Activated naive CD8-positive, alpha-beta T cell treated with anti-CD3 and anti-CD28 coated beads, Interleukin-2, amount 50 U/mL, for 16 hours (primary cell): ENCODE measurements at places on chromosomes 12 and 14.

DNA sequence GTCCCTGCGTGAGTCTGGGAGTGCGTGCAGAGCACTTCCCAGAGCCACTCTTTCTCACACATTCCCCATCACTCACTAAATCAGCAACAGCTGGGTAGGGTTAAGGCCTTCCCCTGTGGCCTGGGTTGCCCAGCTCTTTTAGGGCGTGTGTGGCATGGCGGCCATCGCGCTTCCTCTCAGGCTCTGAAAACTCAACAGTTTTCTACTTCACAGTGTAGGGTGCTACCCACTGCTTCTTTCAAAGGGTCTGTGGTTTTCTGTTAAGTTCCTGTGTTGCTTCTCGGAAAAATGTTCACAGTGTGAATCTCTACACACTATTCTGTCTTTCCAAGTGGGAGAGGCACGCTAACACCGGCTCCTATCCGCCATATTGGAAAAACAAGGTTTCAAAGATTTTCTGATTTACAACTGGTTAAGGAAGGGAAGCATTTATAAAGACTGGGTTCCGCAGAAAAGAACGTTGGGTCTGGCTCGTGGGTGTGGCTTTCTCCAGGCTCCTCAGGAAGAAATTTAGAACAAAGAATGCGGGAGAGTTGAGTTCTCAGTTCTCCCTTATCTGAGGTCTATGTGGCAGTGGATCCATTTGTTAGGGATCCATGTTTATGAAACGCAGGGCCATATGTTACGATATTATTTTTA lies 34.9 kb upstream of the AEBP2 start:
- DNase-seq = no peak

GRCh38 chr12:120229487-120230325 lies 28.8 kb upstream of the RPLP0 start:
- no peak for DNase-seq

DNA sequence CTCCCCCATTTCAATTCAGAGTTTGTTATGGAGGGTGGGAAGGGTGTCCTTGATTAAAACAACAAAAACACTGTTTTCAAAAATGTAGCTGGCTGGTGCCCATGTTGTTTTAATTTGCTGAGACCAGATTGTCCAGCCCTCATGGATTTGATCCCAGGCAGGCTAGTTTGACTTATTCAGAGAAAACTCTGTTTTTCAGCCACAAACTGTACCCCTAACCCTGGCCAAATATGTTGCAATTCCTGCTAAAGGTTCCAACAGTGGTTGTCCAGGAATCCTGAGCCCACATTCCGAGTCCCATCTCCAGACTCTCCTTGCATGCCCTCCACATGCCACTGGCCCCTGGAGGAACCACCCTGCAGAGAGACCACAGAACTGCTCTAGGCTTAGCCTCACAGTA lies 36.0 kb downstream of the MAP1LC3B2 start:
- DNase-seq = no peak

DNA sequence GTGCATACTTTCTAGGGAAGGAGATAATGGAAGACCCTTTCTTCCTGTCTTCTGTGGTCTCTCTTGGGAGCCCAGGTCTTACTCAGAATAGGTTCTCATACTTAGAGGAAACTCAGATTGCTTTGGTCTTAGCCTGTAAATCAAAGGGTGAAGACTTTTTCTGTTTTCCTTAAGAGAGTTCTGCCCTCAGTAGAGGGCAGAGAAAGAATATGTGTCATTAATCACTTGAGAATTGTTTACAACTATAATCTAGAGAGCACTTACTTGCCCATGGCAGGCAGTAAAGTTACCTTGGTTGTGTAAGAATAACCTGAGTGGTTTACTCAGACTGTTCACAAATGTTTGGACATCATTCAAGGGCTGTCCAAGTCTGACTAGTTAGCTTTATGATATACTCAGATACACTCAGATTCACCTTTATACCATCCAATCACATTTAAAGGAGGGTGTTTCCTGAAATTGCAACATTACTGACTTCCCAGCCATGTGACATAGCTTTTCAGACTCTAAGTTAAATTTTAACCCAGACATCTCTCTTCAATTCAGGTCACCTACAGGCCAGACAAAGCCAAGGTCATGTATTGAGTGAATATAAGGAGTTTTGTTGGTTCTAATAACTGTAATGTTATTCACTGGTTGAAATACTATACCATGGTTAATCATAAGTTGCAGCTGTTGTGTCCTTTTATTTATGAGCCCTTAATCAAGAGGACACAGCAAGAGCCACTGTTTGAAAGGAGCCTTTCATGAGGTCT lies 372.2 kb downstream of the RAD51B start:
- no peak for DNase-seq

DNA sequence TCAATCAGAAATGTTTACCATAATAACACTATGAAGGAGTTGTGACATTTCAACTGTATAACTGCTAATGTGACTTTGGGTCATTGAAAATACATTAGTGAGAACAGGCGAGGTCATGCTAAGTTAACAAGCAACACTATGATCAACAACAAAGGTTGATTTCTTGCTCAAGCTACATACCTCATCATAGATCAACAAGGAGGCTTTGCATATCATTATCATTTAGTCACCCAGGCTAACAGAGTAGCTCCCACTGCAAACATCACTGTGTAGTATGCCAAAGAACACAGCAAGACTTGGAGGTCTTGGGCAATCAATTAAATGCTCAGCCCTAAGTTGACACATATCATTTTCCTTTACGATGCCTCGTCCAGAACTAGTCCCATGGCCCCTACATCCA lies 212.5 kb downstream of the NOVA1 start:
- DNase-seq = no peak

DNA sequence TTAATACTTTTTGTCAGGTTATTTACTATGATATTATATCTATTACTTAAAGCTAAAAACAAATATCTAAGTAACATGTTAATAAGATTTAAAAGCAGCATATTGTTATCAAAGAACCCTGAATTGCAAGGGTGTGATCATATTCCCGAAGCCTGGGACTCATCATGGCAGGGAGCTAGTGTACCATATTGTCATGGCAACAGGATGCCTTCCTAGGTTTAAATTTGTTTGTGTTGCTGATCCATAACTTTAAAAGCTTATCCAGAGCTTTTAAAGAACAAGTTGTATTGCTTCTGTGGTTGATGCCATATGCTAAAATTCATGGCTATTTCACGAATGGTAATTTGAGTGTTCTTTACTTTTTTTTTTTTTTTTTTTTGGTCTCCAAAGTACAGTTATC lies 500.5 kb downstream of the NAV3 start:
- DNase-seq = no peak

DNA sequence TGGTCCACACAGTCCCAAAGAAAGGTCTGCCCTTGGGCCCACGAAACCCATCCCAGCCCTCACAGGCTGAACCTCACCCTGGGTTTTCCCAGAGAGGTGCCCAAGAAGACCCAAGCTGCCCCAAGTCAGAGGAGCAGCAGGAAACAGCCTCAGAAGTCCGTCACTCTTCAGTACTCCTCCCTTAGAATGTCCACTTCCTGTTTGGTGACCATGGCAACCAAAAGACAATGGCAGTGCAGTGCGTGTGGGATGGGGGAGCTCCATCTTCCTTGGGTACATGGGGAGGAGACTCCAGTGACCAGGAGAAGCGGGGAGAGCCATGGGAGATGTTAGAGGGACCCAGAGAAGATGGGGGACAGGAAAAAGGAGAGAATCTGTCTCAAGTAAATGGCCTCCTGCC lies 11.3 kb downstream of the SELPLG start:
- no peak for DNase-seq

DNA sequence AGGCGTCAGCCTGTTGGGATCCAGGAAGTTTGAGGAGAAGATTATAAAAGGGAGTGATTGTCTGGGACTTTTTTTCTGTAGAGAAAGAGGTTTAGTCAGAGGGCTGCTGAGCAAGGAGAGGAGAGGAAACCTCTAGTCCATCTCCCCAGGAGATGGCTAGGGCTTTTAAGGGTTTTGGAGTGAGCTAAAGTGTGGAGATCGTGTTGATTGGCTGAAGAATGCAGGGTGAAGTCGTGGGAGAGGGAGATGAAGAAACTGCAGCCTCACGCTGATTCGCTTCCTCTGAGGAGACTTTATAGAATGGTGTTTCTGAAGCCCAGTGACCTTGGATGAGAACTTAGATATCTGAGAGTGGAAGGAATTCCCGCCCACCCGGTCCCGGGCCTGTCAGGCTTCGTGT lies 193.7 kb upstream of the PWP1 start:
- no peak for DNase-seq

DNA sequence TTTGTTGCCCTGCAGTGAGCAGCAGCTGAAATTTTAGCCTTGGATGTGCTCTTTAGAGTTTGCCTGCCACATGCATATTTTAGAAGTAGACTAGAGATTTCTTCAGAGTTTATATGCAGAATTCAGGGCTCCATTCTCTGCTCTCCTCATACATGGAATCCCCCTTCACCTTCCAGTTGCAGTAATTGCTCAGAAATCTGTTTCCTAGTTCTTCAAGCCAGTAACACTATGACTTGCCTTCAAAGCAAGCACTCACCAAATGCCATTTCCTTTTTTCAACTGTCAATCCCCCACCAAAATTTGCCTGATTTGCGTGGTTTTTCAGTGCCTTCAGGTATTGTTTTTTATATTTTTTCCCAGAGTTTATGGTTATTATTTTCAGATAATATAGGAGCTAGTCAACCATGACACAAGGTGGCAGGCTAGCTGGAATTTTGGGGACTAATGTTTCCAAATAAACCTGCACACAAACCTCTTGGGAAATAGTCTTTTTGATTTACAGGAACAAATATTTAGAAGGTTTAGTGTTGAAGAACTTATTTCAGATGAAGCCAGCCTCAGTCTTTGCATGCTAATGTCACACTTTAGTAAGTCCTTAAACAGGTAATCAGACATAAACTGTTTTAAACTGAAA lies 79.2 kb downstream of the ASCL1 start:
- DNase-seq = no peak

GRCh38 chr12:92785563-92785950 lies 82.8 kb downstream of the PLEKHG7 start:
- DNase-seq = no peak

GRCh38 chr12:109169686-109170085 lies 53.3 kb downstream of the ACACB start:
- DNase-seq = no peak

- peak; percentile 32 for DNase-seq
These were observed 11.1 kb upstream of the KRT7 start for GRCh38 chr12:52221912-52222457.

DNA sequence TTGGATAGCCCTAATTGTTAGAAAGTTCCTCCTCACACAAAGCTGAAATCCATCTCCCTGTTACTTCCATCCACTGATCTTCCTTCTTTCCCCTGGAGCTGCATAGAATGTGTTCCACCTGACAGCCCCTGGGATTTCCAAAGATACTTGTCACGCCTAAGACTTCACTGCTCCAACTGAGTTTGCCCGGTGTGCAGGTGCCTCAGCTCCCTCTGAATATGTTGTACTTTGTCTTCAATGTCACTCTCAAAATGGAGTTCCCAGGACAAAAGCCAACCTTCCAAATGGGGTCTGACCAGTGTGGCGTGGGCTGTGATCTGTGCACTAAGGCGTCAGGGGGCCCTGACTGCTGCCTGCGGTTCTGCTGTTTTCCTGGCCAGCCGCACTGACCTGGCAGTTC lies 42.8 kb downstream of the CACNA2D4 start:
- no peak for DNase-seq

- DNase-seq = no peak
These were observed 19.1 kb downstream of the ZFYVE1 start for GRCh38 chr14:73007835-73008234.

DNA sequence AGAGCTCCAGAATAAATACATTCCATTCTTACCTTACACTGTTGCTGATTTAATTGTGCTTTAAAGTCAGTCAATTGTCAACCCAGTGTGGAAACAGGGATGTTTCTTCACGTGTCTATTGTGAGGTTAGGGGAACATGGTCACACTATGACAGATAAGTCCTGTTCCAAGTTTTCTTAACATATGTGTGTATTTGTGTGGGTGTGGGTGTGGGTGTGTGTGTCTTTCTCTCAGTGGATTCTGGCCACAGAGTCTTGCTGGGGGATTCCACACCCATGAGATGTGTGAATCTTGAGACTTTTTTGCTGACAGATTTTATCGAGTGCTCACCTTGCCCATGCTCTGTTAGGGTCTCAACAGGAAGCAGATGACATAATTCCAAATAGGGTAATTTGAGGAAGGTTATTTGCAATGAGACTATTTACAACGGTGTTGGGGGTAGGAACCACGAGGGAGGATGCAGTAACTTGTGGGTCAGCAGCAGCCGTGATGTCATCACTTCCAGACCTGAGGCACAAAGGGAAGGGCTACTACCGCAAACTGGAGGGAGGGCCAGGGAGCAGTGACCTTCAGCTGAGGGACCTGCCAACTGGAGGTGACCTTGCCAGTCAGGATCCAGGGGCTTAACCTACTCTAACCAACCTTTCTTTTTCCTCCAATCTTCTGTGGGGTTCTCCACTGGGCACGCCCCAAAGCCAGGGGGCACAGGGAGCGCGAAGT lies 1.9 kb upstream of the VRK1 start:
- DNase-seq = no peak

- no peak for DNase-seq
These were observed 128.0 kb downstream of the BCAT1 start for GRCh38 chr12:24820872-24821271.

- DNase-seq = no peak
These were observed 5.9 kb upstream of the TULP3 start for GRCh38 chr12:2884810-2885209.

DNA sequence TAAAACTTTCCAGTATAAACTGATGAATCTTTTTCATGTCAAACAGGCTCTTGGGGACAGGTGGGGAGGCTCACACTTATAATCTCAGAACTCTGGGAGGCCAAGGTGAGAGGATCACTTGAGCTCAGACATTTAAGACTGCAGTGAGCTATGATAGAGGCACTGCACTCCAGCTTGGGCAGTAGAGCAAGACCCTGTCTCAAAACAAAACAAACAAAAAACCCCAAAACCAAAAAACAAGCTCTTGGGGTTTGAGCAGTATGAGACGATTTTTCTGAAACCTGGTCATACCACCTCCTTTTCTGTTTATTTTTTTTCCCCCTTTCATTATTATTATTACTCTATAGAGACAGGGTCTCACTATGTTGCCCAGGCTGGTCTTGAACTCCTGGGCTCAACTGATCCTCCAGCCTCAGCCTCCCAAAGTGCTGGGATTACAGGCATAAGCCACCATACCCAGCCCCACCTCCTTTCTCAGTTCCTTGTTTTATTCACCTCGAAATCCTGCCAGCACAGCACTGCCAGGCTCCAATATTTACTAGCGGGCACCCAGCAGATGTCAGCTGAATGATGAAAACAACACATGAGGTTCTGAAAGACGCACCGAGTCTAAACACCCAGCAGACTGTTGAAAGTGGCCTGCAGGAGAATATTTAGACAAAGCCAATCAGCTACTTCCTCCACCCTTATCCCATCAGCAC lies 19.5 kb upstream of the CDK17 start:
- no peak for DNase-seq

- no peak for DNase-seq
These were observed 811.7 kb downstream of the C12orf50 start for GRCh38 chr12:87217491-87217890.
